Vagina (tissue), 2 donors: ENCODE measurements at places on chromosomes 5 and 9. TPM values are rescaled to one million over a fixed set of nuclear protein-coding genes. Genes with fewer than 3 reads are reported as not detected.

The RANBP6 gene
- 10.1 TPM for total RNA-seq

The PPP2R2B gene
- total RNA-seq = 6.6 TPM

The LCN9 gene
- not detected for total RNA-seq

The SEMA6A gene
- total RNA-seq = 28.7 TPM

The FER gene
- total RNA-seq = 19.2 TPM

The FUT7 gene
- total RNA-seq = not detected

The NOP16 gene
- total RNA-seq = 48.6 TPM

The ADAMTS2 gene
- 17.4 TPM for total RNA-seq

The C5orf15 gene
- 35.8 TPM for total RNA-seq

The IL4 gene
- not detected for total RNA-seq

The NR2F1-AS1 gene
- 22.3 TPM for total RNA-seq

The PCDH12 gene
- 3.2 TPM for total RNA-seq

The GAS1 gene
- 163 TPM for total RNA-seq

The PRXL2C gene
- total RNA-seq = 15.0 TPM

The CAMK2A gene
- 0.49 TPM for total RNA-seq

The CD180 gene
- total RNA-seq = 2.0 TPM

The EQTN gene
- not detected for total RNA-seq

The ESM1 gene
- total RNA-seq = not detected

The TNC gene
- 18.7 TPM for total RNA-seq
